Hindlimb muscle (tissue), 1 donor: ENCODE measurements at places on chromosomes 11 and 22. TPM values are rescaled to one million over a fixed set of nuclear protein-coding genes. Genes with fewer than 3 reads are reported as not detected.

DNA sequence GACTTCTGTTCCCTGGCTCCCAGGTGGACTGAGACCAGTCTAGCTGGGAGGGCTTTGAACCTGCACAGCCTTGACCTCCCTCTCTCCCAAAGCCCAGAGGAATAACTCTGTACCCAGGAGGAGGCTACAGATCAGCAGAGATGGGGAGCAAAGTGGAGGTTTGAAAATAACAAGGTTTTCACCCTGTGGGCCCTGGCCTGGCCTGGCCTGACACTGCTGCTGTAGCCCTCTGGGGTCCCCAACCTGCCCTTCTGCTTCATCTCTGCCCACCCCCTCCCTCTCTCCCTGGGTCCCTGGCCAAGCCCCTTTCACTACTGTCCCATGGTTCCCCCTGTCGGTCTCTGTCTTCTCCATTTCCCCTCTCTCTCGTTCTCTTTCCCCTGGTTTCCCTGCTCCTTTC is 225.2 kb downstream of the BUD13 start:
- DNase-seq = no peak

- no peak for DNase-seq
Measured at GRCh38 chr11:44257338-44258189, 52.4 kb downstream of the ALX4 start.

GRCh38 chr11:1893581-1894359 is 2.1 kb upstream of the PRR33 start:
- no peak for DNase-seq

Gene SMIM35
- polyA plus RNA-seq = 0.76 TPM

Gene PVALB
- 14.3 TPM for polyA plus RNA-seq
